Suppressor macrophage treated with lipopolysaccharide for 4 hours (primary cell): ENCODE measurements at places on chromosomes 7 and 10.

GRCh38 chr10:3960496-3960895, 175.5 kb upstream of the KLF6 start:
- DNase-seq, result no peak

DNA sequence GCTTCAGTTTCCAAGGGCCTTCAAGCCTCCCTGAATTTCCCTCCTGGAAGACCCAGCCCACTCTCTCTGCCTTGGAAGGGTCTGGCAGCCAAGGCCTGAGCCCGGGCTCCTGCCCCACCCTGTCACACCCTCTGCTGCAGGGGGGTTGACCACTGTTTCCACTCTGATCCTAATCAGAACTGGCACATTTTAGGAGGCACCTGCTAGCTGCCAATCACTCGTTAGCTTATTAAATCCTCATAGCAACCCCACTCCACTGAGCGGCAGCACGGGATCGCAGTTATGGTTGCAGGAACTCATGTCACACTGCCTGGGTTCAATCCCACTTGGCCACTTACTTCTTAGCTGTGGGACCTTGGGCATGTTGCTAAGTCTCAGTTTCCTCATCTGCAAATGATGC, 12.9 kb downstream of the HSPB1 start:
- DNase-seq, result peak; percentile 51

GRCh38 chr7:70355198-70356020, 757.1 kb downstream of the AUTS2 start:
- no peak for DNase-seq

DNA sequence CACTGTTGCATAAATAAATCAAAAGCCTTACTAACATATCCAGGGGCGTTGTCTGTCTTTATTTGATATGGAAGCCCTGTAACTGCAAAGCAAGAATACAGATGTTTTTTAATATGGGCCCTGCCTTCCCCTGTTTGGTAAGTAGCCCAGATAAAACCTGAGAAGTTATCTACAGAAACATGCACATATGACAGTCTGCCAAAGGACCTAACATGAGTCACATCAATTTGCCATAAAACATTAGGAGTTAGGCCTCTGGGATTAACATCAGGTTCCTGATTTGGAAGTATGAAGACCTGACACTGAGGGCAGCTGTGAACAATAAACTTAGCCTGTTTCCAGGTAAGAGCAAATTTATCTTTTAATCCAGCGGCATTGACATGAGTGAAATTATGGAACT, 1588.8 kb downstream of the REEP3 start:
- no peak for DNase-seq

DNA sequence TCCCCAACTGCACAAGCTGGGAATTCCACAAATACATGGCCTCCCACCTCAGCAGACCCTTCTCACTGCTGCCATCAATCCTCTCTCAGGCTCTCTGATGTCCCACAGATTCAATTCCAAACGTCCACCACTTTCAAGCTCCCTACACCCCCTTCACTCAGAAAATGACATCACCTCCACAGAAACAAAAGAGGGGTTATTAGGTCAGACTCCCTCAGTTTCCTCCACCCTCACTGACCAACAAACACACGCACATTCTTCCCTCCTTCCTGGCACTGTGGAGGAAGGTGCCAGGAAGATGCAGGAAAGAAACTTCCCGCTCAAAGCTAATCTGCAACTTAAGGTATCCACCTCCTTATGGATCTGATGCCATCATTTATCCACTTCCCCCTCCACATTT, 18.3 kb downstream of the ZNF438 start:
- no peak for DNase-seq

DNA sequence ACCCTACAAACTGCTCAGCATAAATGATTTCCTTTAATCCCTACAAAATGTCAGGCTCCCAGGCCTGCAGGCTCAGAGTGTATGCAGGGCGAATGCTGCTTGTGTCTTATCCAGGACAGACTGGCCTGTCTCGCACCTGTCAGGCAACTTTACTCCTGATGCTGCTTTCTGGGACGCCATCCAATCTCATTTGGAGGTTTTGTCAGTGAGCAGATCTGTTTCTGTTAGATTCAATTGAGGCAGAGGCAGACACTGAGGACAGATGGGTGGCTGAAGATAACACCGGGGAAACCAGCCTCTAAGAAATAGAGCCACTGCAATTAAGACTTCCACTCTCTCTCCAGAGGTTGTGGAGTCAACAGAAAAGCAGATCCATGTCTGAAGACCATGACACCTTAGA, 115.6 kb downstream of the DPP6 start:
- DNase-seq, result no peak

GRCh38 chr10:106136175-106136574, 1028.3 kb downstream of the SORCS1 start:
- no peak for DNase-seq

GRCh38 chr10:13815756-13816155, 229.0 kb downstream of the PRPF18 start:
- DNase-seq, result no peak

DNA sequence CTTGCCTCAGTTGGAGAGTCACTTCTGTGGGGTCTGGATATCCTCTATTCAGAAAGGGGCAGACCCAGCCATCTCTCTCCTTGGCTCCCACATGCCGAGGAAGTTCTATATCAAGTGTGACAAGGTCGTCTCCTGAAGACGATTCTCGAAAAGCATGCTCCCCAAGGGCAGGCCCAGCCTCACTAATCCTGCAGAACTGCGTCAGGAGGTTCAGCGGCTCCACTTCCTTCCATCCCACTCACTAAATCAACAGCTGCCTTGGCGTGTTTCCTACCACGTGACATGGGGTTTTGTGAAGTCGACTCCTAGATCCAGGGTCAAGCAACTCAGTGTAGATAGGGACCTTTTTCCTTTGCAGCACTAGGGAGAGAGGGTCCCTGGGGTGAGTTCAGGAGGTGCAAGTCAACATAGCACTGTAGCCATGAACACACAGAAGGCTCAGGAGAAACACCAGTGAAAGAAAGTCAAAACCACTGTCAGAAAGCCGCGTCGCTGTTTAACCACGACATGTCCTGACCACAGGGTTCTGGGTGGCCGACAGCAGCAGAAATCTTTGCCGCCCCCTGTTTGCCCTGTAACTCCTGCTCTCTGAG, 156.4 kb downstream of the PRPF18 start:
- peak; percentile 8 for DNase-seq
